ENCODE measurements at places on chromosomes 2 and 18.

DNA sequence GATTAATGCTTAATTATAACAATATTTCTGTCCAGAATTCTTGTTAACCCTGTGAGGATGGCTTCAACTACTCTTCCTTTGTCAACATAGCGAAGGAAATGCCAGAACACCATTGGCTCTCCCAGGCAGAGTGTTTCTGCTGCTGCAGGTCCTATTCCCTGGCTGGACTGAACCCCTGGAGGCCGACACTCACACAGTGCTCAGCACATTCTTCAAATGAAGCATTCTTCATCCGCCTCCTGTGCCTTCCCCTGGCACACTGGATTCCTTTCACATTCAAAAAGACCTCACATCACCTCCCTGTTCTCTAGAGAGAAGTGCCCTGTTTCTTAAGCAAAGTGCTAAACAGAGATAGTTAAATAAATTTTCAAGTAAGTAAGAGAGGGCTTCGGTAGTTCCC lies 187.3 kb upstream of the MSH6 start:
- no peak for DNase-seq

GRCh38 chr18:3914833-3915610 lies 465.1 kb downstream of the TGIF1 start:
- DNase-seq, result no peak

GRCh38 chr2:42840760-42841159 lies 48.4 kb upstream of the HAAO start:
- no peak for DNase-seq

DNA sequence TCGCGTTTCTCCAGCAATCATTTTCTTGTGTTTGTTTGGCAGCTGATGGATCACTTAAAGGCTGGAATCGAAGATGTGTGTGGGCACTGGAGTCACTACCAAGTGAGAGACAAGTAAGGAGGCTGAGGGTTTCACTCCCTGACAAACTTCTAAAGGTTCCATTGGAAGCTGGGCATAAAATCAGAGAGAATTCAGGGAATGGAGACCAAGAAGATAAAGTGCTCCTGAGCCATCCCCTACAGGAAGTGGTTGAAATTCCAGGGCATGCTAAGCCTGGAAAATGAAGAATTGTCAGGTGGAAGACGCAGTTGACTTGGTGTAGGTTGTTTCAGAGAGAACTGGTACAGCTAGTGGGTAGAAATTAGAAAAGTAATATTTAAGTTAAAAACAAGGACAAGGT lies 39.1 kb downstream of the SLC9A4 start:
- no peak for DNase-seq

GRCh38 chr18:5912566-5912965 lies 17.2 kb upstream of the TMEM200C start:
- no peak for DNase-seq

DNA sequence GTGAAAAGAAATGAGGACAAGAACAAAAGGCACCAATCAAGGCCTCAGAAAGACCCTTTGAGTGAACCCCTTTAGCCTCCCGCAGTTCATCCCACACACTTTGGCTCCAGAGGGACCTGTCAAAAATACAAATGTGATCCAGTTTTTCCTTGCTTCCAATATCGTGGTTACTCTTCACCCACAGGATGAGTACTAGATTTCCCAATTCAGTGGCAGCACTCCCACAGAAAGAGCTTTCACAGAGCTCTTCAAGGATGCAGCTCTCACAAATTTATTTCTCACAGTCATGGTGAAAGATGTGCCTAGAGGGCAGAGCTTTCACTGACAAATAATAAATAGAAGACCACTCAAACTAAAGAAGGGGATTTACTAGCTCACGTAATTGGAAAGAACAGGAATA lies 3.0 kb upstream of the GFPT1 start:
- DNase-seq, result no peak

- DNase-seq, result no peak
Observed at GRCh38 chr2:88252646-88253045, 82.5 kb downstream of the THNSL2 start.

DNA sequence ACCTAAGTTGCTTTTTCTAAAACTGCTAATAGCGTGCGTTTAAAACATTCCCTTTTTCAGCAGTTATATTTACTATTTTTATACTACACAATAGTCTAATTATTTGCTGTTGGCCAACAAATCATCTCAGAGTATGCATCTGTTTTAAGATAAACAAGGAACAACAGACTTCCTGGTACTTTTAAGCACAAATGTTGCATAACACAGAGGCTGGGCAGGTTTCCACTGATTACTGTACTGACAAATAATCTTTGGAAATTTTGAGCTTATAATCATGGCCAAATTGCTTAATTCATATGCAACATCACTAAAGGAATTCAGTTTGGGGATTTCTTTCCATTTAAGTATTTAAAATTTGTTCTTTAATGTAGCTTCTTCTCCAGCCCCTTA lies 737.4 kb upstream of the SALL3 start:
- DNase-seq, result no peak

- no peak for DNase-seq
Observed at GRCh38 chr18:78303519-78304191, 676.0 kb upstream of the SALL3 start.

DNA sequence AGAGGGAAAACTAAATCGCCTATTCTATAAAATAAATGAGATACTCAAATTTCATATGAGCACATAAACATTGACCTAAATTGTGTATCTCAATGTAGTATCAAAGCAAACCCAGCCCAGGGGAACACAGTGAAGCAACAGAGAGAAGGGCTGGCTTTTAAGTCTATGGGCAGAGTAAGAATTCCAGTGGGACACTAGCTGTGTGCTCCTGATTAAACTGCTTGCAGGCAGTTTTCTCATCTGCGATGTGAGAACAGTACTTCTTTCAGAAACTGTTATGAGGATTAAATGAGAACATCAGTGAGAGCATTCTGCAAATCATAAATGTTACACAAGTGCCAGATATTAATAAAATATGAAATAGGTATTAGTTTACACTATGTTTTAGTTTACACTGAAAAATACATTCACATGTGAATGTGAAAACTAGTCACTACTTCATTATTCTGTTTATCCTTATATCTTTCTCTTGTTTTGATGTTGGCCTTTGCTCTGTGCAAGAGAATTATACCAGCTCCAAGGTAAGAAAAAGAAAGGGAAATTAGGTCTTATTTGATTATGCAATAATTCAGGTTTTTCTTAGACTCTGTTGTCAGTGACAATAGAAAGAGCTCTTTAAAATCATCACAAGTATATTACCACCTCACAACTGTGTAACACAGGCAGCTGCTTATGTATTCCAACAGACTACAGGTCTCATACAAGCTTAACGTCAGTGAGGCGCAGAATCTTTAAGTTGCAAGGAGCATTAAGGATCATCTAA lies 47.5 kb downstream of the GAREM1 start:
- DNase-seq, result no peak
